ENCODE measurements at places on chromosomes 1 and 21.

DNA sequence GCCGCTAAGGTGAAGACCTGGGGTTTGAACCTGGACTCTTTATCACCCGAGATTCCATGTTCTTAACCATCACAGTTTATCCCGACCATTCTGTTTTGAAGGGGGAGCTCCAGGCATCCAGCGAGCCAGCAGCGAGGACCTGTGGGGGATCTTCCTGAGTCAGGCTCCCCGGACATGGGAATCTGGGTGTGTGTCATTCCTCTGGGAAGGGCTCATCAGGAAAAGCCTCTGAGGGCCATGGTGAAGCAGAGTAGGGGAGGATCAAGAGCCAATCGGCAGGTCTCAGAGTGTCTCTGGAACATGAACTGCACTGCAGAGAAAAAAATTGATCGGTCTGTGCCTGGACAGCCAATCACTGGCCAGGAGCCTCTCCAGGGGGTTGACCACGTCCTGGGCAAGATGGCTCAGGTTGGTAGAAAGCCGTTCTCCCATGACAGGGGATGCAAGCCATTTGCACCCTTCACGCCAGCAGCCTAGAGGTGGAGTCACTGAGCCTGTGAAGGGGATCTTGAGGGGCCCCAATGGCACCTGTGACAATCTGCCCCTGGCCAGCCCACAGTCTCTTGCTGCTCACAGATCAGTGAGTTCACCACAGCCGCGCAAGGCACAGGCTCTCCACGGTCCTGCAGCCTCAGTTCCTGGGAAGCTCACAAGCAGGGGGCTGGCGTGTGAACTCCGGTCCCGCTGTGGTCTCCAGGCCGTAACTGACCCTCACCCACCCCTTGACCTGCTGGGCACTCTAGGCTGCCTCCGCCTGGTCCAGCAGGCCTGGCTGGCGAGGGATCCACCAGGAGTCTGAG is 20.4 kb upstream of the ACTRT2 start:
- no peak for DNase-seq

GRCh38 chr1:109642626-109643025 is 13.3 kb upstream of the GSTM4 start:
- DNase-seq: no peak

- no peak for DNase-seq
Measured at GRCh38 chr21:36547464-36547863, 67.5 kb upstream of the CLDN14 start.

DNA sequence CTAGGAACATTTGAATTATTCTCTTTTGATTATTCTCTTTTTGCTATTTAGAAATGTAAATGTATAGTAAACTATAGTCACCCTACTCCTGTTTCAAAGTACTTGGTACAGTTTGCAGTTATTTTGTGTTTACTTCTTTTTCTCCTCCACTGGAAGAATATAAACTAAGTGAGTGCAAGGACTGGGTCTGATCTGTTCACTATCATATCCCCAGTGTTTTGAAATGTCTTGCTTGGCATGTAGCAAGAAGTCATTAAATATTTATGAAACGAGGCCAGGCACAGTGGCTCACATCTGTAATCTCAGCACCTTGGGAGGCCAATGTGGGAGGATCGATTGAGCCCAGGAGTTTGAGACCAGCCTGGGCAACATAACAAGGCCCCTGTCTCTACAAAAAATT is 35.8 kb upstream of the PODN start:
- DNase-seq: no peak

- DNase-seq: no peak
Measured at GRCh38 chr1:67150931-67151330, 15.3 kb upstream of the IL23R start.

DNA sequence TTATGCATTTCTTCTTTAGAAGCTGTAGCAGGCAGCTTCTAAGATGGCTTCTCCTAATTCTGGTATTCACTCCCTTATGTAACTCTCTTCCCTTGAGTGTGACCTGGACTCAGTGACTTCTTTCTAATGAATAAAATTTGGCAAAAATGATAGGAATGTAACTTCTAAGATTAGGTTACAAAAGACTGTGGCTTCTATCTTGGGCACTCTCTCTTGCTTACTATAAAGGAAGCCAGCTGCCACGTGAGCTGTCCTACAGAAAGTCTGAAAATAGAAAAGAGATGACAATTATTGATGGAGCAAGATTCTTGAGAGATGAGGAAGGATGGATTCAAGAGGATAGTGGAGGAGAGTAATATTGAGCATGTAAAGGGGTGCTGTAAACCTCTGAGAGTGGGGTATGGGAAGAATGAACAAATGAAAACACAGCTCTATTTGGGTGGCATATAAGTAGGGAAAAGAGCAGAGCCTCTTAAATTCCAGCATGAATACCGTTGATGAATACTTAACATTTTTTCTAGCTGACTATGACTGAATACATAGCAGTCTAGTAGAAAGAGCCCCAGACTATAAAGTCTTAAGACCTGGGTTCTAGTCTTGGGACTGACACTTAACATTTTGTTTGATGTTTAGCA is 5.5 kb downstream of the TSEN15 start:
- no peak for DNase-seq

DNA sequence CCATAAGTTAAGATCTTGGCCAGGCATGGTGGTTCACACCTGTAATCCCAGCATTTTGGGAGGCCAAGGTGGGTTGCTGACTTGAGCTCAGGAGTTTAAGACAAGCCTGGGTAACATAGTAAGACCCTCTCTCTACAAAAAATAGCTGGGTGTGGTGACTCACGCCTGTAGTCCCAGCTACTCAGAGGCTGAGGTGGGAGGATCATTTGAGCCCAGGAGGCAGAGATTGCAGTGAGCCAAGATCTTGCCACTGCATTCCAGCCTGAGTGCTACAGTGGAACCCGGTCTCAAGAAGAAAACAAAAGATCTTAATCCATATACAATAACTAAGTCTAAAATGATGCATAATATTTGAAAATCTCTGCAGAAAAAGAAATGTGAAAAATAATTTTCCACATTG is 165.5 kb upstream of the NR5A2 start:
- no peak for DNase-seq

DNA sequence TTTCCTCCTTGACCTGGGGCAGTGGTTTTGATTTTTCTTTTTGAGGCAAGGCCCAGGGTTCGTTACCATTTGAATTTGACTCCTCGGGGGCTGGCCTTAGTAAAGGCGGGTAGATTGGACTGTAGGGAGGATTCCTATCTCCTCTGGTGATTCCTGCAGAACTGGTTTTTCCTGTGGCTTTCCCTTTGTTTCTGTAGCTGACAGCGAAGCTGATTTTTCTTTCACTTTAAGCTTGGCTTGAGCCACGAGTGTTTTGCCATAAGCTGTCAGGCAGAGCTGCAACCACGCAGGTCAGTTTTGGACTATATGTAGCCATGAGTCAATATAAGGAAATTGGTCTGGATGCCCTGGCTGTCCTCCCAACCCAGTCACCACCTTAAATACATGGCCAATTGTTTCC is 28.7 kb upstream of the KCNJ15 start:
- no peak for DNase-seq

Data from bone marrow (tissue), 2 donors.